ENCODE measurements at places on chromosomes 5 and 9.

GRCh38 chr5:129078660-129079059 lies 15.9 kb upstream of the ISOC1 start:
- DNase-seq: no peak

- DNase-seq: no peak
Observed at GRCh38 chr5:107147589-107147988, 523.1 kb downstream of the EFNA5 start.

DNA sequence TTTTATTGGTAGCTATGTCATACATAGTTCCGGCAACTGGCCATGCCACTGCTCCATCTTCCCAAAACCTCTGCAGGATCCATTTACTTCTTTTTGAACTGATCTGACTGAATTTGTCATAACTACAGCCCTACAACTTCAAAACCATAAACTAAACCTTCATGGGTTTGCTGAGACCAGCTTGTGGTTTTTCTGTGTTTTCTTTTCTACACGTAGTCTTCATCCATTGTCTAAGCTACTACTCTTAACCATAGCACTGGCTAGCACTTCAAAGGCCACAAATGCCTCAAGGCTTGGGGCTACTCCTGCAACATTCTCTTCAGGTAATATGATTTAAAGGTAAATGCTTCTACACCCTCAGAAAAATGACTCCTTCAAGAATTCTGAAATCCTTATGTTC lies 9.0 kb upstream of the KIF2A start:
- no peak for DNase-seq

GRCh38 chr9:105329719-105330062 lies 85.2 kb downstream of the SLC44A1 start:
- no peak for DNase-seq

Measured in HFF-Myc (cell line).